ENCODE measurements at places on chromosomes 2 and 18.

GRCh38 chr2:162103443-162104009 is 29.5 kb upstream of the DPP4 start:
- DNase-seq: no peak

- no peak for DNase-seq
Observed at GRCh38 chr2:208118918-208119317, 5.4 kb downstream of the CRYGD start.

DNA sequence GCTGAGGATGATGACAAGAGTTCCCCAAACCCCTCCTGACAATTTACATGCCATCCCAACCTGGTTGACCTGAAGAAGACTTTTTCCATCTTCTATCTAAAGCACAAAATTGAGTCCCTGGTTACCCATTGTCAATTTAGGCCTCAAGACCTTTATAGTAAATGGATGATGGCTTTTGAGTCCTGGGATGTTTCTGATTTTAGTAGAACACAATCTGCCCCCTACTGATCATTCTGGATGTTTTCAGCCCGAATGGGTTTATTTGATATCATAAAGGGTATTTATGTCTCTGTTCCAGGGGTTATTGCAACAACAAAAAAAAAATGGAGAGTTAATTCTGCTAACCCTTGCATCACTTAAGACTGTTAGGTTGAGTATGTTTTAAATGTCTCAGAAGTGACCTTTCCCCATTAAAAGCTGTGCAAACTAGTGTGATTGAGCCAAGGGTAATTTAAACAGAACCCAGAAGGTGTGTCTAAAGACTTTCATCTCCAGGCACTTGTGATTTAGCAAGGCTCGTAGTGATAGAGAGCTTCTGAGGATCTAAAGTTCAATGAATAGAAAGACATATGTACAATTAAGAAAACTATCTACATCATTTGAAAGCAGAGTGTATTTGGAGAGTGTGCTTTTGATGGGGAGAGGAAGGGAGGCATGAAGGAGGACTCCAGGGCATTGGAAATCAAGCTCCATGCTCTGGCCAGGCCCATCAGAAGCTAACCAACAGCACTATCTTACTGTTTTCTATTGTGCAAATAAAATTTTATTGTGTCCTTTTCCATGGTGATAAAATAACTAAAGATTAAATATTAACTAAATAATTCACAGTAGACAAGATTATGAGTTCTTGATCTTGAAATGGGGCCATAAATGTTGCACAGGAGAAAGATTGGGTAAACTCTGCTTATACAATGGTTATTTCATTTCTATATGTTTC is 96.6 kb upstream of the NOSTRIN start:
- peak; percentile 54 for DNase-seq

DNA sequence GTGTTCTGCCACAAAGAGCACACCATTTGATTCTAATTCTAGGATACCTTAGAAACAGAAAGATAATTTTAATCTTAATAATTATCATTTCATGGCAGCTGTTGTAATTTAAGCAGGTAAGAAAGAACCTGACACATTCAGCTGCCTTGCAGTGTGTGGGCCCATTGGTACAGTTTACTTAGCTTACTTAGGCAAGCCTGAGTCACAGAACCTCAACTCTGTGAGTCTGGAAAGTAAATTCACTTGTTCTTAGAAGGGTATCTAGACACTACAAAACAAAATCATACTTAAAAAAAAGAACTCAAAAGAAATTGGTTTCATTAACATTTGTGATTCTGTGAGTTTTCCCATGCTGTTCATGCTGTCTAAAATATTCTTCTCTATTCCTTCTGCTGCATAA is 956.3 kb upstream of the SLC39A10 start:
- no peak for DNase-seq

DNA sequence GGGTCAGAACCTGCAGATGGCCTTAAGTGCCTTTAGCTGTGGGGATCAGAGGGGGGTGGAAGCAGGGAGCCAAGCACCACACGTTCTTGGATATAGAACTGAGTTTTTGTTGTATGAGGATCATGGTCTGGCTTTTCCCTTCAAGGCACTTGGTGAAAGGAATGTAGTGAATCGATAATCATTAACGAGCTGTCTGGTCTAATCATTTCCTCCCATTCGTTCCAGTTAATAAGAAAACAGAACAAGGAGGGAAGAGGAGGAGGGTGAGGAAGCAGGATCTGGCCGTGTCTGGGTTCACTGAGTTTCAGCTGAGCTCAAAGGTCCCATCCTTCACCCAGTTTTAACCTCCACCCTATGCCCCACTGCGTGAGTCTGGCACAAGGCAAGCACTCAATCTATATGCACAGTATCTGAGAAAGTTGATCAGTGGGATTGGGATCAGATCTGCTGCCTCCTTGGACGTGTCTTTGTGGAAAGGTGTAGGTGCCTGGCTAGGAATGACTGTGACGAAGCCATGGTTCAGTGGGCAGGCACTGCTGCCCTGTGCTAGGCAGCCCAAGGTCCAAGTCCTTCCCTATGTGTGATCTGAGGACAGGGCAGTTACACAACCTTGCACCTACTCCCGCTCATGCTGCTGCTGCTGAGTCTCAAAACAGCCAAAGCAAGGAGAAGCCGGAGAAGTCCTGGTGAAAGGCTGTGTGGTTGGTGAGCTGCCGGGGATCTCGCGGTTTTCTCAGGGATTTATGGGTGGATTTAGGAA is 54.8 kb downstream of the GALNT14 start:
- no peak for DNase-seq

GRCh38 chr2:218861645-218862318 is 2.2 kb downstream of the WNT6 start:
- no peak for DNase-seq

DNA sequence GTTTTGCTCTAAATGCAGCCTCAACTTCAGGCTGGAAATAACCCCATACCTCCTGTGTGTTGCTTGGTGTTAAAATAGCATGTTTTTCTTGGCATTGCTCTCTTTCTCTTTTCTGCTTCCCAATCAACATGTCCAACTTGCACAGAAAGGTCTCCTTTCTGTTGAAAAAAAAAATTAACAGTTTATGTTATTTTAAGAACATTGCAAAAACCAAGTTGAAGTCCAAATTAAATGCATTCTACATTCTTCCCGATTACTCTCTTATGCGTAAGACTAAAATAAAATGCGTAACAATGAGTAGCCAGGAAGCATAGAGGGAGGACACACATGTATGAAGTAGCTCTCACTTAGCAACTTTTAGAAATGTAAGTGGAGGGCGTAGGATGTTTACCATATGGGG is 1406.1 kb upstream of the NXPH2 start:
- DNase-seq: no peak

- no peak for DNase-seq
Observed at GRCh38 chr2:38037757-38038621, 38.0 kb downstream of the CYP1B1 start.
